ENCODE measurements at places on chromosomes 6 and 20. TPM values are rescaled to one million over a fixed set of nuclear protein-coding genes. Genes with fewer than 3 reads are reported as not detected.

LEMD2 gene
- total RNA-seq, result 40.3 TPM

OR5V1 gene
- not detected for total RNA-seq

HLA-DQB2 gene
- not detected for total RNA-seq

BEND6 gene
- total RNA-seq, result 1.4 TPM

ANKEF1 gene
- 2.3 TPM for total RNA-seq
